ENCODE measurements at places on chromosomes 3 and 15.

GRCh38 chr3:14680716-14681115 lies 5.8 kb downstream of the C3orf20 start:
- DNase-seq = no peak

GRCh38 chr3:172333042-172333377 lies 115.2 kb downstream of the GHSR start:
- no peak for DNase-seq

DNA sequence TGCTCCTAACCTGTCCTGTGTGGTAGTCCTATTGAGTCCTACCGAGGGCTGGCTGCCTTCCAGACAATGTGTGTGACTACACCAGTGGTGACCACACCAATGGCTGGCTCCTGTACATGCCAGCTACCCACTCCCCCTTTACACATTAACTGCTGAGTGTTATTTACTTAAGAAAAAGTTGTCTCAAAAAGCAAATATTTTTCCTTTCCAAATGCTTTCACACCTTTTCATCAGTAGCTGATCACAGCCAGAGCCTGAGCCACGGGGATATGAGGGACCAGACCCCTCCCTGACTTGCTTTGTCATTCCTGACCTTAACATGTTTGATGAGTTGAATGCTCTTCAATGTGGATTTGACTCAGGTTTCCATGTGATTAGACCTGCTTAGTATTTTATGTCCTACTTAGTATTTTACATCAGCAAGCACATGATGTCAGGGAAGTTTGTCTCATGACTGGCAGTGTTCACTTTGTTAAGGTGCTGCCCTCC lies 29.6 kb upstream of the GREM1 start:
- peak; percentile 10 for DNase-seq

GRCh38 chr3:64958199-64958843 lies 270.5 kb upstream of the ADAMTS9 start:
- no peak for DNase-seq

DNA sequence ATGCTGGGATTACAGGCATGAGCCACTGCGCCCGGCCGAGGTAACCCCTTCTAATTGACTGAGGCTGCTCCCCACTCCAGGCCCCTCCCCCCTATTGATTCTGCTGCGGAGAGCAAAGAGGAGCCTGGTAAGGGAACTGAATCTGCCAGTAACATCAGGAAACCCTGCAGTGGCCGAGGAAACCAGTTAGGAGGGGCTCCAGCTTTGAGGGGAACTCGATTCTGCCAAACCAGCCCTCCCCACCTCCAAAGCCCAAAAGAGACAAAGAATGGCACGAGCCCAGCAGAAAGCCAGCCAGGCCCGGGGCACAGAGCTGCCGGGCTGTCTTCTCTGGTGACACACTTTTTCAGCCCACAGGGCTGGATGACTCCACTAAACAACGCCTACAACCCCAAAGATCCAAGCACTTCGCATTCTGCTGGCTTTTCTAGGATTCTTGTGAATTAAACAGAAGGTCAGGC lies 15.0 kb upstream of the ACAD9 start:
- no peak for DNase-seq

All from DMS79 treated with DMSO at 0.1 percent for 48 hours (cell line).